Activated gamma-delta T cell treated with anti-CD3 and anti-CD28 coated beads, Interleukin-2, amount 50 U/mL, for 16 hours (primary cell): ENCODE measurements at places on chromosomes 3 and 15.

- DNase-seq: no peak
These were observed 6.7 kb downstream of the CCR5AS start for GRCh38 chr3:46400000-46400734.

GRCh38 chr3:65662095-65662494, 376.6 kb downstream of the MAGI1 start:
- no peak for DNase-seq

- DNase-seq: no peak
These were observed 24.2 kb downstream of the NMNAT3 start for GRCh38 chr3:139653582-139653981.

- DNase-seq: no peak
These were observed 141.5 kb downstream of the SATB1 start for GRCh38 chr3:18283680-18284079.

- no peak for DNase-seq
These were observed 55.5 kb downstream of the PLS1 start for GRCh38 chr3:142651711-142652110.

GRCh38 chr3:148494451-148494850, 203.3 kb upstream of the AGTR1 start:
- DNase-seq: no peak

GRCh38 chr3:119368298-119368697, 74.1 kb downstream of the ARHGAP31 start:
- DNase-seq: no peak

GRCh38 chr15:41408234-41408641, 5.9 kb upstream of the NDUFAF1 start:
- no peak for DNase-seq

DNA sequence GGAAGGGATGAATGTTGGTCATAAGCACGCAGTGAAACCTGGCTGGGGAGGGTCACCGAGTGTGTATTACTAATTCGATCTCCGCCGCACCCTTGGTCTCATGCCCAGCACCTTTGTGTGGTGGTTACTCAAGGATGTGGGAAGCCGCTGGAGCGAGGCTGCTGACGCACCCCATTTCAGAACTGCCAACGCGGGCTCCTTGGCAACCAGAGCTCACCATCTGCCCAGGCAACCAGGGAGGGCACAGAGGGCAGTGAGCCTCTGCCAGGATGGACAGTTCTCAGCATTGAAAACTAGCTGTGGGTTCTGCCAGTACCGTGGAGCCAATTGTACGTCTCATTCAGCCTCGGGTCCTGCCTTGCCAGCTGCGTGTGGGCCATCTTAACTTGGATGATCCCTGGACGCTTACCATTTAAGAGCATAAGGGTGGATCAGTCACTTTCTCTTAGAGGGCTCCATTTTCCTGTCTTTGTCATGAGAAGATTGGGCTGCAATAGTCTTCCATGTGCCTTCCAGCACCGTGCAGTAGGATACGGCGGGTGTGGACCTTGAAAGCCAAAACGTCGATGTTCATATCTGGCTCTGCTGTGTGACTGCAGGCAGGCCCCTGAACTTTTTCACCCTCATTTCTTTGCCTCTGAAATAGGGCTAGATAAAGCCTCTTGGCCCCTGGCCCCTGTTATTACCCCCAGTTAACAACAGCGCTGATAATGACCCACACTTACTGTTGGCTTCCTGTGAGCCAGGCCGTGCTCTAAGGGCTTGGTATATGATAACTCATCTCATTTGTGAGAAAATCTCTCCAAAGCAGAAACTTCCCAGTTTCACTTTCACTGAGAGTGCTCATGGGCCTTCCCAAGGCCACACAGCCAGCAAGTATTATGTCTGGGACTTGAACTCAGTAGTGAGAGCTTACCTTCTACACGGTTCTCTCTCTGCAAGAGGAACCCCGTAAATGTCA, 238.8 kb downstream of the OPA1 start:
- DNase-seq: no peak

DNA sequence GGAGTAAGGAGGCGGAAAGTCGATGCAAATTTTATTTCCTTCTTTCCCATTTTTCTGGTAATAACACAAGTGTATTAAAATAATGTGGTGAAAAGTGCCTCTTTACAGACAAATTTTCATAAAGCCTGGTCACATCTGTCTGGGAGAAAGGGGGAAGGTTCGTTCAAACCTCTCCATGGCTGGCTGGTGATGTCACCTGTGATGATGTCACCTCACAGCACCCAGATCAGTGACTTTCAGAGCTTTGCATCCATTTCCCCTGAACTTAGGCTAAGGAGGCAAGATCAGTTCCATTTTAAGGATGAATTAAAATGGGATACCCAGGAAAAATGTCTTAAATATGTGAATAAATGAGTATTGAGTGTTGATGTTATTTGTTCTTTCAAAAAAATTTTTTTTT, 34.1 kb downstream of the ATP10A start:
- no peak for DNase-seq

- no peak for DNase-seq
These were observed 627.2 kb downstream of the ZIC1 start for GRCh38 chr3:148036331-148036876.

DNA sequence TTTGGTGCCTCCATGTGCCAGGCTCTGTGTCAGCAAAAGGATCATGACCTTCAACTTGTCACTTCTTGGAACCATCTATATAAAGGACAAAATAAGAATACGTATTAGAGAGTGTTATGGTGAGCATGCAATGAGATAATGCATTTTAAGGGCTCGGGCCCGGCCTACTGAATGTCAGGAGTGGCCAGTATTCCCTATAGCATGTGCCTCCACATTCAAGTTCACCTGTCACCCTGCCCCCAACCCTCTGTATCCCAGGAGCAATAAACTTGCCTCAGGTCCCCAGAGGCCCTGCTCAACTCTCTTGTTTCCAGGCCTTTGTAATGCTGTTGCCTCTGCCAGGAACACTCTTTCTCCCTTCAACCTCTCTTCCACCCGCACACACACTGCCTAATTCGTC, 90.2 kb upstream of the SLC6A11 start:
- no peak for DNase-seq

GRCh38 chr3:71406972-71407810, 176.3 kb downstream of the FOXP1 start:
- no peak for DNase-seq

GRCh38 chr3:71089271-71089847, 494.2 kb downstream of the FOXP1 start:
- DNase-seq: no peak

DNA sequence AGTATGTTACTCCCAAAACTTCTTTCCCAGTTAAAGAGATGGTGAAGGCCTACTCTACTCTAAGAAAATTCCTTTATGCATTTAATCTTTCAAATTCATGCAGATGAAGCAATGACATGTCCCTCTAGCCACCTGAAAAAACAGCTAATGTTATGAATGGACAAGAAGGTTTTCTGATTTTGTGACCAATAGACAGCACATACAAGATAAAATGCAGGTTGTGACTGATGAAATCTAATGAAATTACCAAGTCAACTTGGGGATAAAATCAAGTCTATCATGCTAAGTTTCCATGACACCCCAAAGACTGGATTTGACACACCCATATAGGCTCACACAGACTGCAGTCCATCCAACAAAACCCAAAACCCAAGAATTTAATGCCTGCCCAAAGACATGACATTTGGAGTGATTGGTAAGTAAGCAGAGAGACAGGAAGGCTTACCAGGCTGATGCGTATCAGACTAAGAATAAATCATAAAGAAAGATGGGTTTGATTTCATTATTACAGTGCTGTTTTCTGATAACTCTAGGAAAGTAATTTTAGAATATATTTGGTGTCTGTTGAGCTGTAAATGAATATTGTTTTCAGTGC, 26.4 kb downstream of the CD47 start:
- DNase-seq: no peak
